ENCODE measurements at places on chromosomes 3 and 15. TPM values are rescaled to one million over a fixed set of nuclear protein-coding genes. Genes with fewer than 3 reads are reported as not detected.
A peak's percentile ranks its signal among the peaks of the same experiment; 100 is the strongest.

- H3K4me1 ChIP-seq = no peaks in the 10 kb centered on the region
- DNase-seq = no peak
- no peak overlapping the region for H3K4me3 ChIP-seq
- no peak overlapping the region for H3K27ac ChIP-seq
Measured at GRCh38 chr3:10952525-10952924, 40.0 kb upstream of the SLC6A1 start.

GRCh38 chr3:56926243-56926946 is 124.6 kb upstream of the ARHGEF3 start:
- H3K27me3 ChIP-seq = no peaks in the 10 kb centered on the region
- H3K36me3 ChIP-seq = 0 out of 2 replicates have a peak, but pooled peaks cover 3% of the 10 kb centered on the region
- no peak for DNase-seq
- H3K27ac ChIP-seq = no peak overlapping the region

GRCh38 chr3:54653456-54654195 is 274.2 kb downstream of the LRTM1 start:
- H3K27me3 ChIP-seq = no peaks in the 10 kb centered on the region
- H3K4me3 ChIP-seq = no peak overlapping the region
- no peaks in the 10 kb centered on the region for H3K4me1 ChIP-seq
- DNase-seq = no peak
- no peak overlapping the region for H3K27ac ChIP-seq

DNA sequence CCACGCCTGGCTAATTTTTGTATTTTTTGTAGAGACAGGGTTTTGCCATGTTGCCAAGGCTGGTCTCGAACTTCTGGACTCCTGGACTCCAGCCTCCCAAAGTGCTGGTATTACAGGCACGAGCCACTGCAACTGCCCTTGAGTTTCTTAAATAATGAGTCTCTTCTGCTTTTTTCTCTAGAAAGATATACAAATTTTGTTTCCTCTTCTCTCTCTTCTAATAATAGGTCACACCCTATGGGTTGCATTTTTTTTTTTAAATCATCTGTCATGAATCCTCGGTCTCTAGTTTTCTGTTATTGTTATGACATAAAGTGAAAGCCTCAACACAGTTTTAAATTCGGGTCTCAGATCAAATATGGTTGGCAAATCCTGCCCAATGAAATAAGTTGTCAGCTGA is 111.2 kb downstream of the IL12A start:
- H3K36me3 ChIP-seq = no peaks in the 10 kb centered on the region
- H3K4me3 ChIP-seq = no peak overlapping the region
- H3K4me1 ChIP-seq = no peaks in the 10 kb centered on the region
- no peaks in the 10 kb centered on the region for H3K27me3 ChIP-seq

- no peak overlapping the region for H3K4me3 ChIP-seq
- H3K36me3 ChIP-seq = no peaks in the 10 kb centered on the region
- no peak for DNase-seq
- H3K27ac ChIP-seq = no peak overlapping the region
- no peaks in the 10 kb centered on the region for H3K27me3 ChIP-seq
Measured at GRCh38 chr15:55928955-55929354, 64.5 kb downstream of the NEDD4 start.

- H3K4me1 ChIP-seq = peaks cover 24% of the 10 kb centered on the region
- no peak overlapping the region for H3K27ac ChIP-seq
- no peak for DNase-seq
- H3K4me3 ChIP-seq = peak overlapping the region; percentile 69
- no peaks in the 10 kb centered on the region for H3K27me3 ChIP-seq
Measured at GRCh38 chr15:39919411-39919747, 687 bp downstream of the GPR176 start.

DNA sequence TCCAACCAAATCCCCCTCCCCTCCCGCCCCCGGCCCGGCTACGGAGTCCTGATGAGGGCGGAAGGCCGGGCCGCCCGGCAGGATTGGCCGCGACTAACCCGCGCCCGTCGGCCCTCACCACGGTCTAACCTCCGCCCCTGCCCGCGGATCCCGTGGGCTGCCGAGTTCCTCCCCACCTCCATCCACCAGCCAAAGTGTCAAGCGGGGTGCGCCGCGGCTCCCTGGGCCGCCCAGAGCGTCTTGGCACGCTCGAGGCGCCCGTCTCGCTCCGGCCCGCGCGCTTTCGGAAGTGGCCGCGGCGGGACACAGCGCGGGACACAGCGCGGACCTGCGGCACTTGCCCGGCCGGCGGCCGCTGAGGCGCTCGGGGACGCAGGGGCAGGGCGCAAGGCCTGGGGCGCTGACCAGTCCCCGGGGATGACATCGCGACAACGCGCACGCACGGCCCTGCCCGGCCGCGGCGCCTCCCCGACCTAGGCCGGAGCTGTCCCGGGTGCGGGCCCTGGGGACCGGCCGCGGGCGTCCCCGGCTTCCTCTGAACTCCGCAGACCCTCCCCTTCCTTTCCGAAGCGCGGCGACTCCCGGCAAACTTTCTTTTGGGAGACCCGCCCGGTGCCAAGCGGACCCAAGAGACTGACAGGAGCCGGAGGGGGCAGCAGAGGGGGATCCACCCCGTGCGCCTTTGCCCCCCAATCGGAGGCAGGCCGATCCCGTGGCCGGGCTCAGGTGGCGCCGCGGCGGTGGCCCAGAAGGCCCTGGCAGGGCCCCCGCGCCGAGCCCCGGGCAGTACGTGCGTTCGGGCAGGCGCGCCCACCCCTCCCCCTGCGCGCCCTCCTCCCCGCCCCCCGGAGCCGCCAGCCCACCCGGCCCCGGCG is 112.8 kb upstream of the ICE2 start:
- H3K36me3 ChIP-seq = no peaks in the 10 kb centered on the region
- DNase-seq = peak; percentile 28
- H3K27me3 ChIP-seq = no peaks in the 10 kb centered on the region
- no peak overlapping the region for H3K27ac ChIP-seq
- H3K4me1 ChIP-seq = peaks cover 4% of the 10 kb centered on the region
- H3K4me3 ChIP-seq = peak overlapping the region; percentile 68

- H3K27ac ChIP-seq = peak overlapping the region; percentile 75
- H3K36me3 ChIP-seq = no peaks in the 10 kb centered on the region
- no peaks in the 10 kb centered on the region for H3K27me3 ChIP-seq
- no peak overlapping the region for H3K4me3 ChIP-seq
- H3K4me1 ChIP-seq = peaks cover 15% of the 10 kb centered on the region
- no peak for DNase-seq
Measured at GRCh38 chr15:62119874-62120273, 45.2 kb downstream of the C2CD4B start.

DNA sequence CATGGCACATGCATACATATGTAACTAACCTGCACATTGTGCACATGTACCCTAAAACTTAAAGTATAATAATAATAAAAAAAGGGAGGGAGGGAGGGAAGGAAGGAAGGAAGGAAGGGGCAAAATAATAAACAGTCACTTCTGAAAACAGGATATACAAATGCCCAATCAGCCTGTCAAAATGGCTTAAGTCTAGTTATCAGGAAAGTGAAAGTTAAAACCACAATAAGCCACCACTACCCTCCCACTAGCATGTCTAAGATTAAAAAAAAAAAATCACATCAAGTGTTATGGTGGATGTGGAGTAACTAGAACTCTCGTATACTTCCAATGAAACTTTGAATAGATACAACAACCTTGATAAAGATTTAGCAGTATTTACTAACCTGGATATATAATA is 145.6 kb upstream of the GMNC start:
- no peak overlapping the region for H3K27ac ChIP-seq
- no peaks in the 10 kb centered on the region for H3K27me3 ChIP-seq
- no peaks in the 10 kb centered on the region for H3K36me3 ChIP-seq
- no peaks in the 10 kb centered on the region for H3K4me1 ChIP-seq
- H3K4me3 ChIP-seq = no peak overlapping the region

DNA sequence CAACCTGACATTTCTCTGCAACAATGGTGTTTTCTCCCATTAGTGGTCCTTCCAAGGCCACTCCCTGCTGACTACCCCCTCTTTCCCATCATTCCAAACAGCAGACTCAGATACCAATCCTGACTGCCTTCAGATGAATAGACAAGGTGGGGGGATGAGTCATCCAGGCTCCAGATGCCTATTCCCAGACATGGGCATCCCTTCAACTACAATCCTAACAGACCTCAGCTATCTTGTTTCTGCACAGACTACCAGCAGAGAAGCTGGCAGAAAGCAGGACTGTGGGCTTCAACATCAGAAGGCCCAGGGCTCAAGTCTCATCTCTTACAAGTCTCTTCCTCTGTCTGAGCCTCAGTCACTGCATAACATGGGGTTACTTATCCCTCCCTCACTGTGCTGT is 2.2 kb downstream of the RBP1 start:
- DNase-seq = peak; percentile 59
- no peaks in the 10 kb centered on the region for H3K27me3 ChIP-seq
- H3K27ac ChIP-seq = no peak overlapping the region
- no peaks in the 10 kb centered on the region for H3K36me3 ChIP-seq
- no peak overlapping the region for H3K4me3 ChIP-seq
- H3K4me1 ChIP-seq = peaks cover 77% of the 10 kb centered on the region

- no peak overlapping the region for H3K4me3 ChIP-seq
- no peak for DNase-seq
- peaks cover 4% of the 10 kb centered on the region for H3K4me1 ChIP-seq
- H3K36me3 ChIP-seq = no peaks in the 10 kb centered on the region
Measured at GRCh38 chr15:84953726-84954125, 27.9 kb upstream of the PDE8A start.

- no peaks in the 10 kb centered on the region for H3K27me3 ChIP-seq
- H3K36me3 ChIP-seq = no peaks in the 10 kb centered on the region
- H3K4me1 ChIP-seq = no peaks in the 10 kb centered on the region
- H3K4me3 ChIP-seq = no peak overlapping the region
Measured at GRCh38 chr3:85560088-85560785, 601.4 kb downstream of the CADM2 start.

GRCh38 chr3:70580021-70580420 is 267.6 kb upstream of the MDFIC2 start:
- no peaks in the 10 kb centered on the region for H3K27me3 ChIP-seq
- no peak overlapping the region for H3K4me3 ChIP-seq
- H3K4me1 ChIP-seq = no peaks in the 10 kb centered on the region
- DNase-seq = no peak
- H3K27ac ChIP-seq = no peak overlapping the region

DNA sequence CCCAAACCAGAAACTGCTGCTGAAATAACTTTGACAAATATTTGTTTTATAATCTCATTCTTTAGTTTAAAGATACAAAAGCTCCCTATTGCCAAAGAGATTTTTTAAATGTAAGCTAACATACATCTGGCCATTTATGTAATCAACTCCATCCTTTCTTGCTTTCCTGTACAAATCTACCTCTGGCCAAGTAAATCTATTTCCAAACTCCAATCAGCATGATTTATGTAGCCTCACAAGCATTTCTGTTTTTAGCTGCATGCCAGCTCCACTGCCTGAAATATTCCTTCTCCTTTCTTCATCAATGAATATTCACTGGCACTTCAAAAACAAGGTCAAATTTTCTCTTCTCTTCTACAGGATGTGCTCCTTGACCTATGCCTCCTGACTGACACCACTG is 80.0 kb downstream of the SHOX2 start:
- no peak overlapping the region for H3K27ac ChIP-seq
- H3K4me3 ChIP-seq = no peak overlapping the region
- H3K4me1 ChIP-seq = no peaks in the 10 kb centered on the region
- H3K27me3 ChIP-seq = no peaks in the 10 kb centered on the region
- DNase-seq = no peak

- H3K4me3 ChIP-seq = no peak overlapping the region
- no peak overlapping the region for H3K27ac ChIP-seq
- no peaks in the 10 kb centered on the region for H3K4me1 ChIP-seq
Measured at GRCh38 chr15:60763688-60764087, 284.7 kb upstream of the ICE2 start.

DNA sequence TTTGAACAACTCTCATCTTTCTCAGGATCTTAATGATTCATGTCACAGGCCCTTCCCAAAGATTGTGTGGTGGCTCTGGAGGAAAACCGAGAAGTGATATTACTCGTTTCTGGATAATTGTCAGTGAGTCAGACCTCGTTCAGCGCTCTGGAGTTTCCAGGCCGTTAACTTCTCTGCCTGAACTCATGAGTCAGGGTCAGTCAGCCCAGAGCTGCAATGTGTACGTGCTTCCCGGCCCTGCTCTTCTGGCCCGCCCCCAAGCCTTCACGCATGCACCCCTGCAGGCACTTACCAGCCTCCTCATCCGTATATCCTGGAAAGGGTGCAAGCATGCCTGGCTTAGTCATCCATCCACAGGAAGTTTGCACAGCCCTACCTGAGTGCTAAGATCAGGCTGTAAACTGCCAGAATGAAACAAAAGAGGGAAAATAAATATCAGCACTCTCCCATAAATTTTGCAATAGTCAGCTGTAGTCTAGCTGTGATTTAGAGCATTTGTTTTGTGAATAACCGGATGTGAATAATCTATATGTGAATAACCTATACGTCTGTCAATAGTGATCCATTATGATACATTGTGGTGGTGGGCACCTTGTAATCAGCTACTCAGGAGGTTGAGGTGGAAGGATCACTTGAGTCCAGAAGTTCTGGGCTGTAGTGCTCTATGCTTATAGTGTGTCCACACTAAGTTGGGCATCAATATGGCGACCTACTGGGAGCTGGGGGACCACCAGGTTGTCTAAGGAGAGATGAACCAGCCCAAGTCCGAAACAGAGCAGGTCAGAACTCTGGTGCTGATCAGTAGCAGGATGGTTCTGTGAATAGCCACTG is 35.3 kb upstream of the SEMA4B start:
- H3K36me3 ChIP-seq = no peaks in the 10 kb centered on the region
- H3K27me3 ChIP-seq = no peaks in the 10 kb centered on the region
- H3K4me3 ChIP-seq = peak overlapping the region; percentile 14
- H3K4me1 ChIP-seq = peaks cover 76% of the 10 kb centered on the region
- DNase-seq = peak; percentile 99
- peak overlapping the region; percentile 94 for H3K27ac ChIP-seq

DNA sequence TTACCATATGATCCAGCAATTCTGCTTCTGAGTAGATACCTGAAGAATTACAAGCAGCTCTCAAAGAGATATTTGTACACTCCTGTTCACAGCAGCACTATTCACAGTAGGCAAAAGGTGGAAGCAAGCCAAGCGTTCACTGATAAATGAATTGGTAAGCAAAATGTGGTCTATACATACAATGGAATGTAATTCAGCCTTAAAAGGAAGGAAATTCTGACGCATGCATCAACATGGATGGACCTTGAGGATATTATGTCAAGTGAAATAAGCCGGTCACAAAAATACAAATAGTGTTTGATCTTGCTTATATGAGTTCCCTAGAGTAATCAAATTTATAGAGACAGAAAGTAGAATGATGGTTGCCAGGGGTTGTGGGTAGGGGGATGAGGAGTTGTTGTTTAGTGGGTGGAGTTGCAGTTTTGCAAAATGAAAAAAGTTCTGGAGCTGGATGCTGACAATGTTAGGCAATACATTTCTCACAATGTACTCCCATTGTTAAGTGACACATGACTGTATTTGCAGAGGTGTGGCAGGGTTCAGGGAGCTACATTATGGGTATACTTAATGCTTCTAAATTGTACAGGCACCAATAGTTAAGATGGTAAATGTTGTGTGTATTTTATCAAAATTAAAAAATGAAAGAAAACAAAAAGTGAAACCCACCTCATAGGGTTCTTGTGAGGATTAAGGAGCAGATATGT is 26.7 kb downstream of the SLC6A1 start:
- no peak for DNase-seq
- H3K4me1 ChIP-seq = no peaks in the 10 kb centered on the region
- no peaks in the 10 kb centered on the region for H3K36me3 ChIP-seq
- peaks cover 100% of the 10 kb centered on the region for H3K27me3 ChIP-seq
- no peak overlapping the region for H3K27ac ChIP-seq
- no peak overlapping the region for H3K4me3 ChIP-seq

- no peak overlapping the region for H3K27ac ChIP-seq
- H3K4me3 ChIP-seq = no peak overlapping the region
- no peaks in the 10 kb centered on the region for H3K36me3 ChIP-seq
- no peaks in the 10 kb centered on the region for H3K4me1 ChIP-seq
- H3K27me3 ChIP-seq = no peaks in the 10 kb centered on the region
Measured at GRCh38 chr3:31629054-31629453, 96.3 kb downstream of the STT3B start.

Gene CAMP
- not detected for total RNA-seq

Gene TSEN2
- 22.1 TPM for total RNA-seq

Gene UNC45A
- 86.0 TPM for total RNA-seq

Gene LEKR1
- 3.2 TPM for total RNA-seq

Data from PC-9 (cell line).